ENCODE measurements at places on chromosomes 13 and 19.

GRCh38 chr19:46726551-46726950 is 9.6 kb upstream of the PRKD2 start:
- DNase-seq, result no peak

DNA sequence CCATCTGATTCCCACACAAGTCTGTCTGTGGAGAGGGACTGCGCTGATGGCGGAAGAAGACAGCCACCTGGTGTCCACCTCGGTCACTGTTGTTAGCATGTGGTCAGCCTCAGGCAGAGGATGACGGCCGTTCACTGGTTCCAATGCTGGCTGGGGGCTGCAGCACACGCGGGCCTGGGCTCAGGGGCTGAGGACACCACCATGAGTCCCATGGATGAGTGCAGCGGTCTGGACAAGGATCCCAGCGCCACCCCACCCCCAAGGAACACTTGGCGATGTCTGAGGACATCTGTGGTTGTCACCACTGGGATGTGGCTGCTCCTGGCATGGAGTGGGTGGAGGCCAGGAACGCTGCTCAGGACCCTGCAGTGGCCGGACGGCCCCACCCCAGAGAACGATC is 10.9 kb downstream of the DPP9 start:
- DNase-seq, result no peak

DNA sequence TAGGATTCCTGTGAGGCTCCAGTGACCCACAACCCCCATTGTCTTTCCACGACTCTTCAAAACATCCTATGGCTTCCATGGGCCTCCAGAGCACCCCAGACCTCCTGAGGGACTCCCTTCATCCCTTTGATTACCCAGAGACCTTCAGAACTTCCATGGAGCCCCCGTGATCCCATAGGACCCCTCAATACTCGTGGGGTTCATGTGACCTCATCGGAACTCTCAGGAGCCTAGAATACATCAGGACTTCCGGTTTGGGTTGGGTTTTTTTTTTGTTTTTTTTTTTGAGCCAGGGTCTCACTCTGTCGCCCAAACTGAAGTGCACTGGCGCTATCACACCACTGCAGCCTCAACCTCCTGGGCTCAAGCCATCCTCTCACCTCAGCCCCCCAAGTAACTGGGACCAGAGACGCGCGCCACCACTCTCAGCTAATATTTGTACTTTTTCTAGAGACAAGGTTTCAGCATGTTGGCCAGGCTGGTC is 774 bp downstream of the ALDH16A1 start:
- no peak for DNase-seq

DNA sequence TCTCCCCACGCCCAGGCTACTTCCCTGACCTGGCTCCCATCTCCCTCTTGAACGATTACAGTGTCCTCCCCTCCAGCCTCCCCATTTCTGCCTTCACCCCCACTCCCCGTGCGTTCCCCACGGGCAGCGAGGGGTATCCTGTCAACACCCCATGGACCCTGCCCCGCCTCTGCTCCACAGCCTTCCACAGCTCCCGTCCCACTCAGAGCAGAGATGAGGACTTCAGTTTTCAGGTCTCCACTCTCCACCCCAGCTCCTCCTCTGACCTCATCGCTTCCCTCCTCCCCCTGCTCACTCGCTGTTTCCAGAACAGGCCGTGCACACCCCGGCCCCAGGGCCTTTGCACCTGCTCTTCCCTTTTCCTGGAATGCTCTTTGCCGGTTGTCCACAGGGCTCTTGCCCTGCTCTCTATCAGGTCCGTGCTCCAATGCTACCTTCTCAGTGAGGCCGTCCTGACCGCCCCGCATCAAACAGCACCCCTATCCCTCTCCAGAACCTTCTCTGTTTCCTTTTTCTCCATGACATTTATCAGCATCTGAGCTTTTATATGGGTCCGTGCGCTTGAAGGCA is 15.0 kb downstream of the LRRC4B start:
- DNase-seq, result no peak

- no peak for DNase-seq
These were observed 11.2 kb upstream of the ARHGEF18 start for GRCh38 chr19:7337380-7338194.

- no peak for DNase-seq
These were observed 73.2 kb upstream of the MCF2L start for GRCh38 chr13:112895521-112896465.

- no peak for DNase-seq
These were observed 186.8 kb upstream of the TSC22D1 start for GRCh38 chr13:44762911-44763310.

GRCh38 chr19:44644402-44645016 is 799 bp downstream of the PVR start:
- peak; percentile 53 for DNase-seq

- no peak for DNase-seq
These were observed 3.5 kb downstream of the LGALS7B start for GRCh38 chr19:38792250-38793111.

DNA sequence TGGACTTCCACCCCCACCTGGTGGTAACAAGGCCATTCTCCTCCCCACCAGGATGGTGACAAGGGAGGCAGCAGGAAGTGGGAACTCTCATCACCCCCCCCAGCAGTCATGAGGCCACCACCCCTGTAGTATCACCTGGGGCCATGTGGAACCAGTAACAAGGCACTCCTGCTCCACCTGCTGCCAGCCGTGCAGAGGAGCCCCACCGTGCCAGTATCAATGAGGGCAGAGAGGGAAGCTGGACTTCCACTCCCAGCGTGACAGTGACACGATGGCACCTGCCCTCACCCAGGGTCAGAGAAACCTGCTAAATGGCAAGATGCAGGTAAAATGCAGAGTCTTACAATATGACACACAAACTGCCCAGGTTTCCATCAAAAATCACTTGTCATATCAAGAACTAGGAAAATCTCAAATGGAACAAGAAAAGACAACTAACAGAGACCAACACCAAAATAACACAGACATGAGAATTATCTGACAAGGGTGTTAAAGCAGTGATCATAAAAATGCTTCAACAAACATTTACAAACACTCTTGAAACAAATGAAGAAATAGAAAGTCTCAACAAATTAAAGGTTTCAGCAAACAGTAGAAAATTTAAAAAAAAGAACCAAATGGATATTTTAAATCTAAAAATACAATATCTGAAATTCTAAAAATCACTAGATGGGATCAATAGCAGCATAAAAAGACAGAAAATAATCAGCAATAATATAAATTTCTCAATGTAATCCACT is 9.1 kb upstream of the SPACA7 start:
- DNase-seq, result no peak

- no peak for DNase-seq
These were observed 48.5 kb upstream of the F7 start for GRCh38 chr13:113057084-113057483.

GRCh38 chr19:54268936-54269335 is 11.9 kb upstream of the LILRB5 start:
- no peak for DNase-seq

- DNase-seq, result no peak
These were observed 714 bp downstream of the HSH2D start for GRCh38 chr19:16144216-16144581.

DNA sequence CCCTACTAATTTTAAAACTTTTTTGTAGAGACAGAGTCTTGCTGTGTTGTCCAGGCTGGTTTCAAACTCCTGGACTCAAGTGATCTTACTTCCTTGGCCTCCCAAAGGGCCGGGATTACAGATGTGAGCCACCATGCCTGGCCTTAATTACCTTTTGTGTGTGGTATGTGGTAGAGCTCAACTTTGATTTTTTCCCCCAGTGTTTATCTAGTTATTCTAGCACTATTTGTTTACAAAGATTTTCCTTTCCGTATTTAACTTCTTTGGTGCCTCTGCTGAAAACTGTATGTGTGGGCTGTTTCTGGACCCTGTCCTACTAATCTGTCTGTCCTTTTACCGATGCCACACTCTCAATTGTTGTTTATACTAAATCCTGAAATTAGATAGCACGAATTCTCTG is 9.4 kb upstream of the ERCC5 start:
- no peak for DNase-seq

DNA sequence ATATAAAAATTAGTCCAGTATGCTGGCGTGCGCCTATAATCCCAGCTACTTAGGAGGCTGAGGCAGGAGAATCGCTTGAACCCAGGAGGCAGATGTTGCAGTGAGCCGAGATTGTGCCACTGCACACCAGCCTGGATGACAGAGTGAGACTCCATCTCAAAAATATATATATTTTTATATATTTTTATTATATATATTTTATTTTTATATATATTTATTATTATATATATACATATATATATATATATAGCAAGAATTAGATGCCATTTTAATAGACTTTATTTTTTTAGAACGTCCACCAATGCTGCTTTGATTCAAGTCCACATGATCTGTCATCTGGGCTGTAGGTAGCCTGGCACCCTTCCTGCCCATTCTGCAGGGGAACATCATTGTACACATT is 3.5 kb upstream of the OR7D2 start:
- no peak for DNase-seq

DNA sequence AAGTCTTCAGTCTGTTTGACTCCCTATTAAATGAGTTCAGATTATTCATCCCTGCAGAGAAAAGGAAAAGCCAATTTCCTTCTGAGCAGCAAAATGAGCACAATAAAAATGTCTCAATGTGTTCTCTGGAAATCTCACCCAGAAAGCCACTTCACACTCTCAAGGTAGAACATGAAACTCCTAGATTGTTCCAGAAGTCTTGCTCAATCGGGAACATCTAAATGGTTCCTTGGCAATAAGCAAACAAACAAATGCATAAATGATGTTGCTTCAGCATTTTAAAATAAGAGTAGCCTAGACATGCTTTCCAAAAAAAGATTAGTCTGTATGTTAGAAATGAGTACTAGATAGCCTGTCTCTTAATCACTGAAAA is 59.7 kb upstream of the TNFRSF19 start:
- peak; percentile 68 for DNase-seq

DNA sequence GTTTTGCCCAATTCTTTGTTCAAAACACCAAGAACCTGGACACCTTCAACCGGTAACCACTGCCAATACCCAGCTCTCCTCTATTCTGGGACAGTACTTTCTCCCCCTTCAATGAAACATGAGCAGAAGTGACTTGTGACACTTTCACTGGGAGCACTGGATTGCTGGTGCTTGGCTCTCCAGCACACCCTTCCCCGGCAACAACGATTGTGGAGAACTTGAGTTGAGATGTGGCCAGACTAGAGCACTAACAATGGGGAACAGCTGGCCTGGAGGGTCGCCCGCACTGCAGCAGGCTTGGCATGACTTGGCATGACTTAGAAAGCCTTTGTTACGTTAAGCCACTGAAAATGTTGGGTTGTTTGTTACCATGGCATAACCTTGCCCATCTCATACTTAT is 7.5 kb upstream of the B3GLCT start:
- no peak for DNase-seq

- peak; percentile 37 for DNase-seq
These were observed 98.2 kb downstream of the RBM26 start for GRCh38 chr13:79307866-79308298.
